ENCODE measurements at places on chromosomes 7 and 10. TPM values are rescaled to one million over a fixed set of nuclear protein-coding genes. Genes with fewer than 3 reads are reported as not detected.

DNA sequence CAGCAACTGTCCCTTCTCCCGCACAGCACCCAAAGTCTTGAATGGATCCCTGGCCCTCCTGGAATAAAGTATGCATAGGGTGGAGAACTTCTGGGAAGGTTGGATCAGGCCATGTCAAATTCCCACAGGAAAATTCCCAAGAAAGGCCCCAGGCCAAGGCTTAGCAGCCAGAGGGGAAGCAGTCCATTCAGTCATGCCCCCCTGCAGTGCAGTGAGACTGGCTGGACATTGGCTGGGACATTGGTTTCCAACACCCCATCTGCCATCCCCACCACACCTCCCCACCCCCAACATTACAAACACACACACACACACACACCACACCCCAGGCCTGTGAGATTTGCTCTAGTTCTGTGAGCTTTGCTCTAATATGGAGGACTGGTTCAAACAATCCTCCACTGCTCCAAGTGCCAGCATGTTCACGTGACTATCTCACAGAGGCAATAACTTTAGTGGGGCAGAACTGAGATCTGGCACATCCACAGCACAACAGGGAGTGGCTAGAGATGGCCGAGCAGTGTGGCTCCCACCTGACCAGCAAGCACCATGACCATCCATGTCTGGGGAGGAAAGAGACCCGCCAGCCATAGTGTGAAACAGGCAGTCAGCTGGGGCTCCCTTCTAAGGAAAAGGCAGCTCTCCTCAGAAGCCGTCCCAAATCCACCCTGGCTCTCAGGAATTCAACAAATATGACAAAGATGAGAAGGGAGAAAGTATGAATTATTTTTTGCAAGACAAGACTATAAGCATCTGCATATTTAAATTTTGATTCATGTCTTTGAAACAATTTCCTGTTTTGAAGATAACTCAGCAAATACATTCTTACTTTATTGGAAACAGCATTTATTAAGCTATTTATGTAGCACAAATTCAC is 6.7 kb upstream of the FAM170B start:
- no peak for DNase-seq

DNA sequence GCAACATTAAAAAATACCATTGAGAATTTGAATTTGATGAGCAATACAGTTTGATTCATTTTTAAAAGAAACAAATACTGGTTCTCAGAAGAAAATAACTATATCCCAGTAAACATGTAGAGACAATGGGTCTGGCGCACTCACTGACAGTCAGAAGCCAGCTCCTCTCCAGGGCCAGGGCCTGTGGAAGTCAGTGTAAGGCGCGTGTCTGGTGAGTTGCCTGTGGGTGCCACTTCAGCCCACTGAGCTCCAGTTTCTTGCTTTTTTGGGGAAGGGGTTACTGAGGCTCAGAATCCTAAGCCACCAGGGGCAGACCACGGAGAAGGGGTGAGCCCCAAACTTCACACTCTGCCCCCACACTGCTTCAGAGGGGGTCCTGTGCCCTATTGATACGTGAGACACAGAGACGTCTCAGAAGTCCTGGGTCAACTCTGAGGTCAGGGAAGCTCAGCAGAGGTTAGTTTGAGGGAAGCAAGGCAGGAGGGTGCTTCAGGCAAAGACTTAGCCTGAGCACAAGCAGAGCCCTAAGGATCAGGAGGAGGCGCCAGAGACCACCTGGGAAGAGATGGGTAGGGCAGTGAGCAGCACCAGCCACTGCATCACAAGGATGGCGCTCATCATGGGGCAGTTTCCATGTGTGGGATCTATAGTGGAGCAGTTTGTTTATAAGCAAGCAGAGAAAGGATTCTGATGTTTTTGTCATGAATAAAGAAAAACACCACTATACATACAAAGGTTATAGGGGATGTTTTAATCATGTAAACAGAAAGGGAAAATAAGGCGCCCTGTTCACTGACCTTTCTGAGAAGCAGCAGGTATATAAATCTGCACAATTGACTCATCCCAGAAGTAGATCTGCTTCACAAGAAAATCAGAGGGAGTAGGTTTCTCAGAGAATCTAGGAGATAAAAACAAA is 95.7 kb downstream of the PKD1L1 start:
- DNase-seq, result no peak

DNA sequence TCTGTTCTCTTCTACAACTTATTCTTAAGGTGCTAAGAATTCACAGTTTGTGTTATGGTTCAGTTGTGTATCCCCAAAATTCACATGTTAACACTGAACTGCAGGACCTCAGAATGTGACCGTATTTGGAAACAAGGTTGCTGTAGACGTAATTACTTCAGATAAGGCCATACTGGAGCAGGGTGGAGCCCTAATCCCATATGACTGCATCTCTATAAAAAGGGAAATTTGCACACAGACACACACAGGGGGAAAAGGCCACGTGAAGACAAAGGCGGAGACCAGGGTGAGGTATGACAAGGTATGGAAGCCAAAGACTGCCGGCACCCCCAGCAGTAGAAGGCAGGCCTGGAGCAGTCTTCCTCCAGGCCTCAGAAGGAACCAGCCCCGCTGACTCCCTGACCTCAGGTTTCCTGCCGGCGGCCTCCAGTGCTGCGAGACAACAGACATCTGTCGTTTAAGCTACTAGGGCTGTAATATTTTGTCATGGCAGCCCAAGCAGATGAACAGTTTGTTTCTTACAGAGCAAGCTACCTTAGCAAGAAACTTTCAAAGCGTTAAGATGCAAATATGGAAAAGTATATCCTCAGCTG is 98.7 kb downstream of the PROSER2 start:
- no peak for DNase-seq

DNA sequence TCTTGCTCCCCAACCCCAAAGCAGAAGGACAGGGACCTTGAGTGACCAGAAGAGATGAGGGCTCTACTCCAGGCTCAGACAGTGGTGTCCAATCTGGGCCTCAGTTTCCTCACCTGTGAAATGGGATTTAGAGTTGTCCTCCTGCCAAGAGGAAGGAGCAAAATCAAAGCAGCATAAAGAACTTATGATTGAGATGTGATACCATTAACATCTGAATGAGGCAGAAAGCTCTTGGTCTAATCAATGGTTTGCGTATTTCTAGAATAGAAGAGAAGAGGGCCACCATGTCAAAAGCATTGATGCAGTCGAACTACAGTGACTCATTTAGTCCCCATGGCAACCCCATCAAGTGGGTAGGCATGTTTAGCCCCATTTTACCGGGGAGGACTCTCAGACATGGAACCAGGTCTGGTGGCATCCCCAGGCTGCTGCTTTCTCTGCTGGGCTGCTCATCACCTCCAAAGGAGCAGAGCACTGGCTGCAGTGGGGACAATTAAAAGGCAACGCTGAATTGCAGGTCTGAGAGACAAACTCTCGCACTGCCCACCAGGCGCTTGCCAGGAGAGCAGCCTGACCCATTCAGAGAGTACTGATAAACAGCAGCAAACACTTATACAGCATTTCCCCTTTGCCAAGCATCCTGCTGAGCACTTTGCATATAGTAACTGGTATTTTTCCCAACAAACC is 175.9 kb downstream of the NEURL1 start:
- DNase-seq, result no peak

- DNase-seq, result no peak
Observed at GRCh38 chr10:94524146-94524545, 21.4 kb upstream of the HELLS start.

DNA sequence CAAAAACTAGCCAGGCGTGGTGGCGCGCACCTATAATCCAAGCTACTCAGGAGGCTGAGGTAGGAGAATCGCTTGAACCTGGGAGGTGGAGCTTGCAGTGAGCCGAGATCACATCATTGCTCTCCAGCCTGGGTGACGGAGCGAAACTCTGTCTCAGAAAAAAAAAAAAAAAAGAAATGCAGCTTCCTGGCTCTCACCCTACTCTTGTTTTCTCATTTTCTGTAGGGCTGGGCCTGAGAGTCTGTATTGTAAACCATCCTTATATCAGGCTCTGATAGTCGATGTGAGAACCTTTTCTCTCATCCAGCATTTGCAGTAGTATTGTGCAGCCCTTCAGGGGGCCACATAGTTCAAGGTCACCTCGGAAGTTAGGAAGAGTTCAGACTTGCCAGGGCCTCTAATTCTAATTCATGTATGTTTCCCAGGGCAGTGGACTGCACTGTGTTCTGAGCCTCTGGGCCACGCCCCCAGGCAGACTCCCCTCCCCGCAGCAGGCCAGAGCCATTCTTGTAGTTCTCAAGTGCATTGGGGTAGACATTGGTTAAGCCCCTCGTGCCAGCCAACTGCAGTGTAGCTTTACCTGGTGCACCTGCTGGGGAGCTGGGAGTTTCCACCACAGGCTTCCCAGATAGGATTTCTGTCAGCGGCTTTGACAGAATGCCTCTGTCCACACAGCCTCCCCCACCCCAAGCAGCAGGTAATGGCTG is 38.3 kb upstream of the PDCD4 start:
- no peak for DNase-seq

GRCh38 chr7:118863966-118864365 is 639.5 kb downstream of the ANKRD7 start:
- DNase-seq, result no peak

DNA sequence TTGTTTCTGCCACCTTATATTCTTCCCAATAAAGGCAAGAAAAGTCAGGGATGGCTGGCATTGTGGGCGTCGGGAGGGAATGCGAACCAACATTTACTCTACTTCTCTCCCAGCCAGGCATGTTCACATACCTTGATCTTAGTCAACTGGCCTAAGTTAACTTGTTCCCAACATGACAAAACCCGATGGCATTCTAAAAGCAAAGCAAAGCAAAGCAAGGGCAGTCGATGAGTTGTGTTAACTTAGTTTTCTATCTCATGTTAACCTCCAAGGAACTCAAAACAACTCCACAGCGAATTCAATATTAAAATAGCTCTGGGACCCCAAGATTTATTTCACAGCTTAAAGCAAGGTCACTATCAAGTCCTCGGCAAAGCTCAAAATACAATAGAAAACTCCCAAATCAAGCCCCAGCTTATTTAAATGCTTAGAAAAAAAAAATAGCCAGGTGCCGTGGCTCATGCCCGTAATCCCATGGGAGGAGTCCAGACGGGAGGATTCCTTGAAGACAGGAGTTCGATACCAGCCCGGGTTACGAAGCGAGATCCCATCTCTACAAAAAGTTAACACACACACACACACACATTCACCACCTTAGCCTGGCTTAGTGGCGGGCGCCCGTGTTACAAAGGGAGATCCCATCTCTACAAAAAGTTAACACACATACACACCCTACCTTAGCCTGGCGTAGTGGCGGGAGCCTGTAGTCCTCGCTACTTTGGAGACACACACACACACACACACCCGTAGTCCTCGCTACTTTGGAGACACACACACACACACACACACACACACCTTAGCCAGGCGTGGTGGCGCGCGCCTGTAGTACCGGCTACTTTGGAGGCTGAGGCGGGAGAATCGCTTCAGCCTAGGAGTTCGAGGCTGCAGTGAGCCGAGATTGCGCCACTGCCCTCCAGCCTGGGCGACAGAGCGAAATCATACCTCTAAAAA is 901 bp upstream of the CCNY start:
- no peak for DNase-seq

DNA sequence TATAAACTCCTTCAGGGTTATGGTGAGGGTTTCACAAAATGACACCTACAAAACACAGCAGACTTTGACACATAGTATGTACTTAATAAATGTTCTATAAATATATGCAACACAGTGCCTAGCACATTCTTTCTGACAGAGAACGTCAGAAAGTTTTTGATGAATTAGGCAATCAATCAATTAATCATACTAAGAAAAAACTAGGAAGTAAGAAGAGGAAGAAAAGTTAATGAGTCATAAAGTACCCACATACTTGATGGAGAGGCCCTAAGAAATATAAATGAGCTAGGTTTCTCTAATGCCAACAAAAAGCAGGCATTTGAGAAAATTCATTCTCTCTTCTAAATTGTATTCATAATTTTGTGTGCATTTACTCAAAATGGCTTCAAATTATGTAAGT is 192.7 kb upstream of the VWC2 start:
- DNase-seq, result no peak

DNA sequence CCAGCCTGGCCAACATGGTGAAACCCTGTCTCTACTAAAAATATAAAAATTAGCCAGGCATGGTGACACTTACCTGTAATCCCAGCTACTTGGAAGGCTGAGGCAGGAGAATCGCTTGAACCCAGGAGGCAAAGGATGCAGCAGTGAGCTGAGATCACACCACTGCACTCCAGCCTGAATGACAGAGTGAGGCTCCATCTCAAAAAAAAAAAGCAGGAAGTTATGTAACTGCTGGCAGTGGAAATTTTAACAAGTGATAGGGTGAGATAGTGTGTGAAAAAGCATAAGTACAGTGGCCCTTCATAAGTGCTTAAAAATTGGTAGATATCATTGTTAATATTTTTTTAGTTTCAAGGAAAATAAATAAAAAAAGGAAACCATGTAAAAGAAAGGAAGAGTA is 12.3 kb downstream of the AKR1C3 start:
- DNase-seq, result no peak

- no peak for DNase-seq
Observed at GRCh38 chr10:59019603-59020002, 156.8 kb upstream of the PHYHIPL start.

DNA sequence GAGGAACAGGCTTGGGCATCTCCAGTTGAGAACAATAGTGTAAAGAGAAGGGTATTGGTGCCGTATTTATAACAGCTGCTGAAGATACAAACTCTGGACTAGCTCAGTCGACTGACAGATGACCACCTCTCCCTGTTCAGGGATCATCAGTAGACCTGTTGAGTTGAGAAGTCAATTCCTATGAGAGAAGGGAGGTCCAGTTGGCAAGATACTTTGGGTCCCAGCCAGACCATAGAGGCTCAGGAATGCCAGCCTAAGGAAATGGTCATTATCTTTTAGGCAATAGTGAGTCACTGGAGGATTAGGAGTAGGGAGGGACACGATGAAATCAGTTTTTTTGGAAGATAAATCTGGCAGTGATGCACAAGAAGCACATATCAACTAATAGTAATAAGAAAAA is 202.9 kb downstream of the TRIL start:
- DNase-seq, result no peak

SLC26A5 gene
- total RNA-seq, result not detected

MUC3A gene
- total RNA-seq, result 1.1 TPM

KIF11 gene
- total RNA-seq, result 21.7 TPM

GTF2IRD2 gene
- total RNA-seq, result 18.3 TPM

PNLIPRP3 gene
- not detected for total RNA-seq

CRYGN gene
- total RNA-seq, result 1.2 TPM

TRA2A gene
- 112 TPM for total RNA-seq

HHEX gene
- 5.8 TPM for total RNA-seq

Measured in PC-9 (cell line).